ENCODE measurements at places on chromosomes 5 and 9. TPM values are rescaled to one million over a fixed set of nuclear protein-coding genes. Genes with fewer than 3 reads are reported as not detected.

DNA sequence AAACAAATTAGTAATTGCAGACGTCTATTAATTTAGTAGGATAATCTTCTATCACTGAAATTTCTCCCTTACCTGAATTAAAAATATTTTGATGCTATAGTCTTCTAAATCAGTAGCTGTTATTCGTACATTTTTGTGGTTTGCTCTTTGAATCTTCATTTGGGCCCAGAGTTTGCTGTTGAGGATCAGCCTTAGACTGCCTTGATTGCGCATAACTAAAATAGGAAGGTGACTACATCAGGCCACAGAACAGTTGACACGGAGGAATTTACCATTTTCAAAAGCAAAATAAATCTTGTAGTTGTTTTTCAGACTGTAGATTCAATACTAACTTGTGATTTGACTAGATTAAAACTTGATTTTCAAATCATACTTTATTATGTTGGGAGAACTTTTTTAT lies 11.8 kb upstream of the NADK2 start:
- DNase-seq = no peak

Gene RIMOC1
- polyA plus RNA-seq = 25.3 TPM

GRCh38 chr9:136482046-136482792 lies 621 bp downstream of the SEC16A start:
- DNase-seq = no peak

Gene SPATA31E1
- polyA plus RNA-seq = not detected

Gene HSD17B3
- polyA plus RNA-seq = 0.89 TPM

Gene GABRA6
- polyA plus RNA-seq = 0.24 TPM

DNA sequence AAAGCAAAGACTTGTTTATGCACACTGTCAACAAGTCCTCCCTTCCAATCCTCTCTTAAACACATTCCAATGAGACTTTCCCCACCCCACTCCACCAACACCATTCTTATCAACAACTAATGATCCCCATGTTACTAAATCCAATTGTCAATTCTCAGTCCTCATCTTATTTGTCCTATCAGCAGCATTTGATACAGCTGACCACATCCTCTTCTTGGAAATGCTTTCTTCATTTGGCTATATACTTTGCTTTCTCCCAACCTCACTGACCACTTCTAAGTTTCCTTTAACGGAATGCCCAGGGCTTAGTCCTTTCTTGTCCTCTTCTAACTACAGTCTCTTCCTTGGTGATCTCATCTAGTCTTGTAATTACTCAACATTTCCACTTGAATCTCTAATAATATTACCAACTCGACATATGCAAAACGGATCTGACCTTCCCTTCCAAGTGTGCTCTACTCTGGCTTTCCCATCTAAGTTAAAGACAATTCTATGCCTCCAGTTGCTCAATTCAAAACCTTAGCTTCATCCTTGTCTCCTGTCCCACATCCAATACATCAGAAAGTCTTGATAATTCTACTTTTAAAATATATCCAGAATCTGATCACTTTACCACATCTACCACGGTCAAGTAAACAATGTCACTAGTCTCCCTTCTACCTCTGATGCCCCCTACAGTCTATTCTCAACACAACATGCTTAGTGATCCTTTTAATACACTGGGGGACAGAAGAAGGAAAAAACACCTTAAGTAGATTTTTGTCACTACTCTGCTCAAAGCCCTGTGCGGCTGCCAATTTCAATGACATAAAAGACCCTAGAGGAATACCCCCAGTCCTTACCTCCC lies 25.5 kb downstream of the AGTPBP1 start:
- no peak for DNase-seq

DNA sequence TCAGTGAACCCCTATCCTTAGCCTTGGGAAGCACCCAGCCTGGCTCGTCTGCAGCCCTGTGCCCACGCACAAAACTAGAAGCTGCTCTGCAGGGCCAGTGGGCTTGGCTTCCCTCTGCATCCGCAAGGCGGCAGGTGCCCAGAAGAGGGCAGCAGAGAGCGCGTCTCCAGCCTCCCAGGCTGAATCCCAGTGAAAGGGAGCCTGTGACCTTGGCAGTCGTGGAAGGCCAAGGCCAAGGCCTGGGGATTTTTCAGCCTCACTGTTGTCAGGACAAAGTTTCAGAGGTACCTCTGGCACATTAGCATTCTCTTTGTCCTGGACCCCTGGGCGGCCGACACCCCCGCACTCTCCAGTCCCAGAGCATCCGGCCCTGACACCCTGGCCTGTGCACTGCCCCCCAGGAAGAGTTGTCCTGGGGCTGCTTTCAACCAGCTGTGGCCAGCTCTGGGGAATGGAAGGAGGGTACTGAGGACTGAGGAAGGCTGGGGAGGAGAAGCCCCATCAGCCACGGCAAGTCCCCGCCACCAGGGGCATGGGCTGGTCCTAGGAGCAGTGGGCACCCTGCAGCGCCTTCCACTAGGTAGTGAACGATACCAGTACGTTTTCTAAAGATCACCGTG lies 63.6 kb upstream of the IL17B start:
- no peak for DNase-seq

GRCh38 chr5:125293223-125293622 lies 546.8 kb upstream of the ZNF608 start:
- no peak for DNase-seq

- DNase-seq = no peak
These were observed 15.9 kb downstream of the ADAMTSL1 start for GRCh38 chr9:18489861-18490260.

Gene DAPK1
- polyA plus RNA-seq = 80.1 TPM

- no peak for DNase-seq
These were observed 14.3 kb downstream of the HMGCR start for GRCh38 chr5:75351139-75351926.

Gene LCN9
- not detected for polyA plus RNA-seq

DNA sequence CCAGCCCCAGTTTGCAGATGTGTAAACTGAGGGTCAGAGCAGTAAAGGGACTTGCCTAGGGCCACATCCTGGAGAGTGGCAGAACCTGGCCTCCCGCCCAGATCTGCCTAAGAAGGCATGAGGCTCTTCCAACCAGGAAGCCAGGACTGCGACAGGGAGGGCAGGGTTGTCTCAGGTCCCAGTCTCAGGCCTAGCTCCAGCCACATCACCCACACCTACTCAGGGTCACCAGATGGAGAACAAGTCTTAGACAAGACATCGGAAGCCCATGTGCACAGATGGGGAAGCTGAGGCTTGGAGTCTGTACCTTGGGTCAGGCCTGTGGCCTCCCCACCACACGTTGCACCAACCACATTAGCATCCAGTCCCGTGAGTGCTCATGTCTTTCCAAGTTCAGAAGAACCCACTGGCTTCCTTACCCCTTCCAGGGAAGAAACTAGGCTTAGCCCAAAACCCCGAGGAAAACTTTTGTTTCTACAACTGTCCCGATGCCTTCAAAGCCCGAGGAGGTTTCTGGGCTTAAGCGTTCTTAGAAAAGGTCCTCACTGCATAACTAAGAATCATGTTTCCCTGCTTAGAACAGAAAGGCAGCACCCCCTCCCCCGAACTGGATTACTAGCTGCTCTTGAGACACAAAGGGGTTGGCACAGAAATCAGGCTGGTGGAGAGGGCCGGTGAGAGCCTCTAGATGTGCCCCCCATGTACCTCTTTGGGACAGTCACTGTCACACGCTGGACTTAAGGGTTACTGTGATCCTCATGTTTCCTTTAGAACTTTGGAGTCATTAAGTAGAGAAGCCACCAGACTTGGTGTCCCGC lies 2.2 kb downstream of the FAM78A start:
- DNase-seq = no peak

GRCh38 chr5:123721675-123722276 lies 209.8 kb downstream of the CSNK1G3 start:
- DNase-seq = no peak

DNA sequence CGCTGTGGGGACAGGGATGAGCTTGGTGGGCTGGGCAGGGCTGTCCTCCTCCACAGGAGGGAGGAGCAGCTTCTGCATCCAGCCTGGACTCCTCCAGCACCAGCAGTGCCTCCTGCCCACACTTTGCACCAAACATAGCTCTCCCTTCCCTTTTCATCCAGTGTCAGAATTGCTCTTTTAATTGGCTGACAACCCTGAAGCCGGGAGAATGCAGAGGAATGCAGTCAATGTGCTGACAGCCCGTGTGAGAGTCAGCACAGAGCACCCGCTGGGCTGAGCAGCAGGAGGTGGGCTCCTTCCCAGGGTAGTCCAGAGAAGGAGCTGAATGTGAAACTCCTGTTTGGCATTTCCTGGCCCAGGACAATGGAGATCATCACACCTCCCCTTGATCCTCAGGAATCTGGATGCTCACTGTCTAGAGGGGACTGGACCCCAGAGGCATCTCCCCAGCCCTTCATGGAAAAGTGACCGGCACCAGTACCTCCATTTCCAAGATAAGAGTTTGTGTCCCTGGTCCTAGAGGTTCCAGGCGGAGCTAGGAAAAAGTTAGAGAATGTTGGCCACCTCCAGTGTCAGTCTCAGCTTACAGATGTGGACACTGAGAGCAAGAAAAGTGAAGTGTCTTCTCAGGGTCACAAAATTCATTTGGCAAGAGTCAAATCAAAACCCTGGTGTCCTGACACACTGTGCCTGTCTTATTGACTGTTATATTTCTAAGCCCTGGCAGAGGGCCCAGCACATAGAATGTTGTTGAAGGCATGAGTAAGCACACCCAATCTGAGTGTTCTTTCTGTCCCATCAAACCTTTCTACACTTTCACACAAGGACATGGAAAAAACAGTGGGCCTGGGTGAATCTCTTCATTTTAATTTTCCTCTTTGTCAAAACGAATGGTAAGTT lies 202.1 kb downstream of the SNX18 start:
- no peak for DNase-seq

GRCh38 chr5:58615972-58616371 lies 33.1 kb downstream of the RAB3C start:
- no peak for DNase-seq

DNA sequence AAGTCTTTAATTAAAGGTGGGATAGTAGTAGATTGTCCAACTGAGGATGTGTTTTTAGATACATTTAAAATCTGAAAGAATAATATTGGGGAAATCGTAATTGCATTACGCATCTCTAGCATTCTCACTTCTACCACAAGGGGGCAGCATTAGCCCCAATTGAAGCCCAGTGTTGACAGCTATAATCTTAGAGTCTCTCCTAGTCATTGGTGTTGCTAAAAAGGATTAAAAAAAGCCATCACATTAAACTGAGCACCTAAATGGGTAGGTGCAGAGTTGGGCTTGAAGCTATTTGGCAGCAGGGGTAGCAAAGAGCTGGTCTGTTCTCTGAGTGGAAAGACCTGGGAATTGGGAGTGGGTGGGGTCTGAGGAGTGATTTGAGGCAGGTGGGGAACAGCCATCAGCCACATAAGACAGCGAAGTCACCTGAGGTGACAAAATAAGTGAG lies 177.2 kb downstream of the OSTF1 start:
- DNase-seq = peak; percentile 16

DNA sequence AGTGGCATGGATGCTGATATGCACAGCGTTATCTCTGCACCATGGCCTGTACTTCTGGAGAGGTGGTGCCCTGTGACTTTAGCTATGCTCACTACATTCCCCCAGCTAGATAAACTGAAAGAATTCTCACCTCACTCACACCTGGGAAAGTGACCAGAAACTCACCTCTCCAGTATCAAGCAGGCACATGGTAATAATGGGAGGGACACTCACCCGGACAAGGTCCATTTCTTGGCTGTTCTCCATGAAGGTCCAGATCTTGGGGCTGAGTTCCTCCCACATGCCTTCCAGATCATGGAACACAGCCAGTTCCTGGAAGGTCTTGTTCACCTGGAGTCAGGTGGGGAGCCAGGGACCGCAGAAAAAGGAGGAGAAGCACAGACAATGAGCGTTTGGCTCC lies 72.8 kb downstream of the NIPSNAP3B start:
- no peak for DNase-seq

DNA sequence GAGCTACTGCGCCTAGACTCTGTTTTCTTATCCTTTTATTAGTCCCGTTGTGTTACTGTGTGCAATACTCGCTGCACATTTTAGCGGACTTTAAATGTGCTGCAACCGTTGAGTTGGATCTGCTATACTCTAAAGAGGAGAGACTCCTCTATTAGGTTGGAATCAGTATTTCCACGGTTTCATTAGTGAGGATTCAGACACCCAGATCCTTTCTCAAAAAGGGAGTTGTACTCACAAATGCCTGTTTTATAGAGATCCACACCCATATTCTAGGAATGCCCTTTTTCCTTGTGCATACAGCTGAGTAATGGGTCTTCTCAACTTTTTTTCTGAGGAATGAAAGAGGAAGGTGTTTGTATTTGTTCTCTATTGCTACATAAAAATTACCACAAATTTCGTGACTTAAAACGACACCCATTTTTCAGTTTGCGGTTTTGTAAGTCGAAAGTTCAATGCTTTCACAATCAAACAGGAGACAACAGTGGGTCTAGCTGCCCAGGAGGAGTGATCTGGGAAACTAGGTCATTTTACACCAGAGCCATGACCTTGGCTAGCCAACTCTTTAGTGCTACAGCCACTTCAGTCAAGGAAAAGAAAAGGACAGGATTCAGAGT lies 52.8 kb upstream of the SLC44A1 start:
- no peak for DNase-seq

Gene CDC20B
- 0.82 TPM for polyA plus RNA-seq

- DNase-seq = no peak
These were observed 39.7 kb upstream of the SPRY4 start for GRCh38 chr5:142364251-142365145.

GRCh38 chr9:116998305-116998704 lies 311.2 kb downstream of the TRIM32 start:
- DNase-seq = peak; percentile 42

DNA sequence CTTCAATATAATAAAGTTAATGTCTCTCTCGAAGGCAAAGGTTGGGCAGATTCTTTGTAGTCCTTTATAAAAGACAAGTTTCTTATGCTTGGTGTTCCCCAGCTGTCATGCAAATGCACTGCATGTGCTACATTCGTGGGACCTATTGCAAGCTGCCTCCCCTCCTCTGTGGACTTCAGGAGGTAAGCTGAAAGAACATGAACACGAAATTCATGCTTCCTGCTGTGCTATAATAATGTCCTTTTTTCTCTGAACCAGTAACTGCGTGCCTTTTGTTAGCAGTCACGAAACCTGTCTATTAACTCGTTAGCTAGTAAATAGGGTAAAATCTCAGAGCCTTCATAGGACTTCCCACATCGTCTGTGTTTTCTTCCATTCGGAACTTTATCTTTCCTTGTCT lies 363.5 kb downstream of the CDH9 start:
- DNase-seq = no peak

GRCh38 chr9:27377811-27378456 lies 81.0 kb upstream of the EQTN start:
- DNase-seq = no peak

GRCh38 chr9:123871781-123872180 lies 58.1 kb downstream of the DENND1A start:
- no peak for DNase-seq

DNA sequence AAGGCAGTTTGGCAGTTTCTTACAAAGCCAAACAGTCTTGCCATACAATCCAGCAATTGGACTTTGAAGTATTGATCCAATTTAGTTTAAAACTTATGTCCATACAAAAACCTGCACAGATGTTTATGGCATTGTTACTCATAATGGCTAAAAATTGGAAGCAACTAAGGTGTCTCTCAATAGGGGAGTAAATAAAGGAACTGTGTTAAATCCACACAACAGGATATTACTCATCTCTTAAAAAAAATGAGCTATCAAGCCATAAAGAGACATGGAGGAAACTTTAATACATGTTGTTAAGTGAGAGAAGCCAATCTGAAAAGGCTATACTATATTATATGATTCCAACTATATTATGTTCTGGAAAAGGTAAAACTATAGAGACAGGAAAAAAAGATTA lies 313.6 kb upstream of the CD180 start:
- DNase-seq = no peak

Data from left renal pelvis (tissue), 4 donors.